ENCODE measurements at places on chromosomes 1 and 21.

GRCh38 chr1:178646821-178647220 is 78.2 kb upstream of the RALGPS2 start:
- no peak for DNase-seq

DNA sequence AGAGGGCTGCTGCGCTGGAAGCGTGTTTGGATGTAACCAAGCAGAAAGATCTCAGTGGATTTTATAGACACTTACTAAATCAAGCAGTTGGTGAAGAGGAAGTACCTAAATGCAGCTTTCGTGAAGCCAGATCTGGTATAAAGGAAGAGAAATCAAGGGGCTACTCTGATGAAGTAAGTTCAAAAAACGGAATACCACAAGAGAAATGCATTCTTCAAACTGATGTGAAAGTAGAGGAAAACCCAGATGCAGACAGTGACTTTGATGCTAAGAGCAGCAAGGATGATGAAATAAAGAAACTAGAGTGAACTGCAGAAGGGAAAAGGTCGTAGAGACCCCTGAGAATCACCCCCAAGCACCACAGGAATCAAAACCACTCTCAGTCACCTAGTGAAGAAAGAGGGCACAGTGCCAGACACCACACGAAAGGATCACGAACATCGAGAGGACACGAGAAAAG is 40.8 kb upstream of the NEXN start:
- no peak for DNase-seq

DNA sequence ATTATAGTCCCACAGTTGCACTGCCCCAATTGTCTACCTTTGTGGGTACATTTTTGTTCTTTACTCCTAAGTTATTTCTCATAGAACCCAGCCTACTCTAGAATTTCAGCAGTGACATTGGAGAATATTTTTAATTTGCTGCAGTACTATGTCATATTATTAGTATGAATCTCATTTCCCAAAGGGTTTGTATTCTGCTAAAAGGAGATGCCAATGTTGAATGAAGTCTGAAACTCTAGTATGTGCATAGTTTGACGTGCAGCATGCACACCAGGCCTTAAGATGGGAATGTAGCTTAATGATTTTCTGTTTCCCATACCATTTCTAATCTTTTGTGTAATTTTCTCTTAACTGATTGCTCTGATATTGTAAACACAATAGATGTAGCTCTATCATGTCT is 10.5 kb upstream of the C1orf105 start:
- DNase-seq, result no peak

- DNase-seq, result no peak
Observed at GRCh38 chr1:93683234-93683633, 1.6 kb upstream of the BCAR3 start.

DNA sequence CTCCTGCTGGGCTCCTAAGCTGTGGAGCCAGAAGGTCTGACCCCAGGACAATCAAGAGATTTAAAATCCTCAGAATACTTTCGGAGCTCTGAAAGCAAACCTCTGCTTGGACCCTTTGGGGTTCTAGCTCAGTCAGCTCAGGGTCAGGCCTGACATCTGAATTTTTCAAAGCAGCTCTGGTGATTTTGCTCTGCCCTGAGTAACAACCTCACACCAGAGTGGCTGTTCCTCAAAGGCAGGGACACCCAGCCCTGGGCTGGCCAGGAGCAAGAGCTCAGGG is 11.9 kb downstream of the SLC1A7 start:
- no peak for DNase-seq

DNA sequence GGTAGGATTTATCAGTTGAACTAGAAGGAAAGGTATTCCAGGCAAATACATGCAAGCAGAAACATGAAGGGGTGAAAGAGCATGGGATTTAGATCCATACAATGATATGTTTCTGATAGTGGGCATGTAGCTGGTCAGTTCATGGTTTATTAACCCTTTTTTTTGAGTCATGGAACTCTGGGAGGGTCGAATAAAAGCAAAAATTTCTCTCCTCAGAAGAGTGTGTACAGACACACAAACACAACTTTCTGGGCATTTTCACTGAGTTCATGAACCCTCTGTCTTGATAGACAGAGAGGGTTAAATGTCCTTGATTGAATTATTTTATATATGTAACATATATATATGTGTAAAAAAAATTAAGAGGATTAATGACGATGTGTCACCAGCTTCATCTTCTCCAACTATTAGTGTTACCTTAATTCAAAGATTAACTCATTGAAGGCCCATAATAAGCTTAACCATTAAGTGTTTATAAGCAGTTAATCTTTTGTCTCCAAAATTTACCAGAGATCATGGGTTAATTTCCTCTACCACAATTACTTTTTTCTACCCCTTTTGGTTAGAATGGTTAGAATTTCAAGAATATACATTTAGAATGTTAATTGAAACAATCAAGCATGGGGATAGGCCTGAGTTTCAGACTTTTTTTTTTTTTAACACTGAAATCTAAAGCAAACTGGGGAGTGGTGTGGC is 4.6 kb downstream of the JUN start:
- no peak for DNase-seq

GRCh38 chr1:119840745-119841144 is 29.5 kb upstream of the REG4 start:
- DNase-seq, result no peak
